Calu3 (cell line): ENCODE measurements at places on chromosomes 2 and 18. TPM values are rescaled to one million over a fixed set of nuclear protein-coding genes. Genes with fewer than 3 reads are reported as not detected.
A peak's percentile ranks its signal among the peaks of the same experiment; 100 is the strongest.

Gene DYNAP
- not detected in 2 replicates for total RNA-seq

Gene OLA1
- 102 and 124 TPM in 2 replicates for total RNA-seq

DNA sequence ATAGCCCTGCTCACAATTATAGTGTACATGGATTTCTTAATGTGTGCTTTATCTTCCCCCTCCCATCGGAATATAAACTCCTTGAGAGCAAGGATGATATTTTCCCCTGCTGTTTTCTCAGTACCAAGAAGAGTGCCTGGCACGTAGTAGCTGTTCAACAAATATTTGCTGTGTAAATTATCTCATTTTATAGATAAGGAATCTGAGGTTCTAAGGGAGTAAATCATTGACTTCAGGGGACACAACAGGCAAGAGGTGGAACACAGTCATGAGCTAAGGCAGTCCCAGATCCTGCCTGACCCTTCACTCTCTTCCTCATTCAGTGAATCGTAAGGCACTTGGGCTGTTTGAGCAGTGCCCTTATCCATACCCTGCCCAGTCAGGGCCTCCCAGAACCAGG, 187.3 kb upstream of the TNP1 start:
- no peak overlapping the region for H3K27ac ChIP-seq
- no peak overlapping the region for H3K4me3 ChIP-seq
- no peak for DNase-seq

DNA sequence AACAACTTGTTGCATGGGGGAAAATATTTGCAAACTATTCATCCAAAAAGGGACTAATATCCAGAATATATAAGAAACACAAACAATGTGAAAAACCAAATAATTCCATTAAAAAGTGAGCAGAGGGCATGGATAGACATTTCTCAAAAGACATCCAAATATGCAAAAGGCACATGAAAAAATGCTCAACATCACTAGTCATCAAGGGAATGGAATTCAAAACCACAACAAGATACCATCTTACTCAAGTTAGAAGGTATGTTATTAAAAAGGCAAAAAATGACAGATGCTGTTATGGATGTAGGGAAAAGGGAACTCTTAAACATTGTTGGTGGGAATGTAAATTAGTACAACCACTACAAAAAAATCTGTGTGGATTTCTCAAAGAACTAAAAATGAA, 396.5 kb downstream of the CCDC85A start:
- no peaks in the 10 kb centered on the region for H3K4me1 ChIP-seq
- H3K4me3 ChIP-seq = no peak overlapping the region
- H3K36me3 ChIP-seq = no peaks in the 10 kb centered on the region
- no peaks in the 10 kb centered on the region for H3K27me3 ChIP-seq

Gene GALNT5
- total RNA-seq = 51.7 and 95.4 TPM in 2 replicates

DNA sequence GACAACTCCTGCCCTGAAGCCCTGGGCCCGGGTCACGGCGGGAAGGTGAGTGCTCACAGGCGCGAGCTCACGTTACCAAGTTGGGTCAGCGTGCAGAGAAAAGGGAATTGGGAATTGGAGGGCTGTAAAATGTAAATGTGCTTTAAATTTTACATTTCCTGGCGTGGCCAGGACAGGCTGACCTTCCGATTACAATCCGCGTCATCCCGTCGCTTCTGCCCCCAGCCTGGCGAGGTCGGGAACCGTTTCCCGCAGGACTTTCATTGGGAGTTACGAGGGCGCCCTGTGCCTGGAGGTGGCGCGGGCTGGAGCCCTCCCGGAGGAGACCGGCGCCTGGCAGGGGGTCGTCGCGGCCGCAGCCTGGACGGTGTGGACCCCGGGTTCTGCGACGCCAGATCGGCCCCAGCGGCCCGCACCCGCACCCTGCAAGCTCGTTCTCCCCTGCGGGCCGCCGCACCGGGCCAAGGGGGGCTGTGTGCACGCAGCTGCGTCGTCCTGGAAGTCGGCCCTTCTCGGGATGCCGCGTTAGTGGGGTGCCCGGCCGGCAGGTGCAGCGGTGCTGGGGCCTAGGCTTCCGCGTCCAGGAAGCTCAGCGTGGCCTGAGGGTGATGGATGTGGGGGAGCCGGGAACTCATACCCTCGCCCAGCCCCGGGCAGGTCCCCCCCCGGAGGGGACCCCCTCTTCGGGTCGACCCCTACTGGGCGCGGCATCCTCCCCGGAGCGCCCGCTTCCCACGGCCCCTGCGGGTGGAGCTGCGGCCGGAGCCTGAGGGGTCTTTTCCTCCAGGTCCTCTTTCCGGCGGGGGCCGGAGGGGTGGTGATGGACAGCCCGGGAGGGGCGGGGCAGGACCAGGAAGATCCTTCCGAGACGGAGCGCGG, 63.9 kb downstream of the LRRFIP1 start:
- no peak overlapping the region for H3K27ac ChIP-seq
- peak; percentile 52 for DNase-seq
- H3K36me3 ChIP-seq = peaks cover 54% of the 10 kb centered on the region
- H3K27me3 ChIP-seq = no peaks in the 10 kb centered on the region
- peak overlapping the region; percentile 72 for H3K4me3 ChIP-seq

DNA sequence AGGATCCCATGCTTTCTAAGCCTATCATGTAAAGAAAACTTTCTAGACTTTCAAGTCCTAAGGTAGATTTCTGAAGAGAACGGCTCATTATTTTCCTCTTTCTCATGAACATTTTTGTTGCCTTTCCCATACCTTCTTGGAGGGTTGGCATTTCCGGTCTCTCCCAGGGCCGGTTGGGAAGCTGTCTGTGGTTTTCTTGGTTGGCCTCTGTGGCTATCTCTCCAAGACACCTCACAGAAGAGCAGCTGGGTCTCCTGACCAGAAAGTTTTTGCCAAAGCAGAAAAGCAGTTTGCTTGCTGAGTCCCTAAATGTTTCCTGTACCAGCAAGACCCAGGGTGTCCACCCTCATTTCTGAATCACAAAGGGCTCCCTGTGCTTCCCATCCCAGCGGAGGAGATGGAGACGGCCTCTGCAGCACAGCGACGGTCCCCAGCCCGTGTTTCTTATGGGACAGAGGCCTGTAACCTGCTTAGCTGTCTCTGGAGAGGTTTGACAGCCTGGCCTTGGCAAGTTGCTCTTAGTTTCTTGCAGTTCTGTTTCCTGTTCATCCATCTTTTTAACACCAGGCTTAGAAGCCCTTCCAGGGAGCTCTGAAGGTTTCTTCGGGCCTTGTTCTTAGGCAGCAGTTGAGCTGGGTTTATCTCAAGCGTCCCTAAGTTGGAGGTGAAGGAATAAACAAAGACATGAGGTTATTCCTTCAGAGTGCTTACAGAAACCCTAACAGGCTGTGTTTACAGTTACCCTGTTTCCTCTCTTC, 39.8 kb downstream of the GREB1 start:
- H3K4me3 ChIP-seq = no peak overlapping the region
- DNase-seq = no peak
- H3K27ac ChIP-seq = no peak overlapping the region
- H3K27me3 ChIP-seq = peaks cover 16% of the 10 kb centered on the region
- H3K36me3 ChIP-seq = no peaks in the 10 kb centered on the region

DNA sequence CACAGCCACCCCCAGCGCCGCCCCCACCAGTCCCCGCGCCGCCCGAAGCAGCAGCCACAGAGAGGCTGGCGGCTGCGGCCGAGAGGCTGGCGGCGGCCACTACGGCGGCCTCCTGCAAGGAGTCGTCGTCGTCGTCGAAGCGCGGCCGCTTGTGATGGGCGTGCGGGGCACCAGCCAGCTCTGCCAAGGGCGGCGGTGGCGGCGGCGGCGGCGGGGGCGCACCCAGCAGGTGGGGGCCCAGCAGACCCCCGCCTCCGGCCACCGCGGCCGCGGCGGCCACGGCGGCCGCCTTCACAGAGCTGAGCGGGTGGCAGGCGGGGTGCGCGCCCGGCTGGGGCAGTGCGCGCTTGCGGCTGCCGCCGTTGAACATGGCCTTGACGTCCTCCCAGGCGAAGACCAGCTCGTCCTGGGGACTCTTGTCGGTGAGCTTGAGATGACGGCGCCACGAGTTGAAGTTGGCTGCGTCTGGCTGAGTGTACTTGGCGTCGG, 3.3 kb downstream of the SKOR2 start:
- H3K27me3 ChIP-seq = peaks cover 60% of the 10 kb centered on the region
- H3K27ac ChIP-seq = no peak overlapping the region
- H3K4me3 ChIP-seq = no peak overlapping the region
- H3K4me1 ChIP-seq = no peaks in the 10 kb centered on the region
- no peak for DNase-seq

GRCh38 chr2:231353469-231353868, 42.0 kb upstream of the B3GNT7 start:
- H3K4me3 ChIP-seq = no peak overlapping the region
- DNase-seq = no peak
- no peaks in the 10 kb centered on the region for H3K27me3 ChIP-seq
- peaks cover 8% of the 10 kb centered on the region for H3K4me1 ChIP-seq
- no peak overlapping the region for H3K27ac ChIP-seq
- no peaks in the 10 kb centered on the region for H3K36me3 ChIP-seq

Gene CRYBA2
- not detected in 2 replicates for total RNA-seq

- H3K27me3 ChIP-seq = peaks cover 5% of the 10 kb centered on the region
- H3K27ac ChIP-seq = no peak overlapping the region
- DNase-seq = no peak
- no peaks in the 10 kb centered on the region for H3K36me3 ChIP-seq
- no peak overlapping the region for H3K4me3 ChIP-seq
- H3K4me1 ChIP-seq = peaks cover 10% of the 10 kb centered on the region
Measured at GRCh38 chr2:56195563-56195962, 11.8 kb downstream of the CCDC85A start.

GRCh38 chr18:13877157-13877556, 38.2 kb downstream of the MC2R start:
- no peaks in the 10 kb centered on the region for H3K4me1 ChIP-seq
- H3K36me3 ChIP-seq = no peaks in the 10 kb centered on the region
- no peak for DNase-seq
- no peak overlapping the region for H3K4me3 ChIP-seq

Gene CHRND
- total RNA-seq = not detected in 2 replicates

GRCh38 chr2:231126123-231126522, 1.3 kb upstream of the HTR2B start:
- no peaks in the 10 kb centered on the region for H3K27me3 ChIP-seq
- no peak overlapping the region for H3K27ac ChIP-seq
- no peak overlapping the region for H3K4me3 ChIP-seq
- DNase-seq = no peak
- peaks cover 31% of the 10 kb centered on the region for H3K4me1 ChIP-seq

GRCh38 chr2:201353116-201353515, 4.0 kb downstream of the FLACC1 start:
- no peak for DNase-seq
- no peaks in the 10 kb centered on the region for H3K27me3 ChIP-seq
- peaks cover 9% of the 10 kb centered on the region for H3K4me1 ChIP-seq
- peaks cover 5% of the 10 kb centered on the region for H3K36me3 ChIP-seq

DNA sequence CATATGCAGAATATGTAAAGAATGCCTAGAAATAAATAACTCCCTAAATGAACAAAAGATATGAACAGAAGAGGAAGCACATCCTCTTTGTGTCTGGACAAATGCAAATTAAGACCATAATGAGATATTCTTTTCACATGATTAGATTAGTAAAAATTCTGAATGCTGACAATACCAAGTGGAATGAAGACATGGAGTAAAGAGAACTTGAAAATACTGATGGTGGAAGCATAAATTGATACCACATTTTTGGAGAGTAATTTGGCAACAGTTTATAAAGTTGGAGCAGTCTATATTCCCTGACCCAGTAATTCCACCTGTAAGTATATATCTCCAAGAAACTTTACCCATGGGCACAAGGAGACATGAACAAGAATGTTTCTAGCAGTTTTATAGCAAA, 130.0 kb downstream of the CAPN13 start:
- H3K27me3 ChIP-seq = peaks cover 61% of the 10 kb centered on the region
- no peak overlapping the region for H3K4me3 ChIP-seq
- no peaks in the 10 kb centered on the region for H3K36me3 ChIP-seq
- no peak overlapping the region for H3K27ac ChIP-seq
- no peak for DNase-seq

- no peak overlapping the region for H3K4me3 ChIP-seq
- H3K36me3 ChIP-seq = no peaks in the 10 kb centered on the region
- peaks cover 10% of the 10 kb centered on the region for H3K27me3 ChIP-seq
- no peaks in the 10 kb centered on the region for H3K4me1 ChIP-seq
- DNase-seq = no peak
- no peak overlapping the region for H3K27ac ChIP-seq
Measured at GRCh38 chr2:236319036-236319435, 54.8 kb upstream of the ASB18 start.

Gene SPP2
- not detected in 2 replicates for total RNA-seq

- H3K27me3 ChIP-seq = peaks cover 30% of the 10 kb centered on the region
- DNase-seq = no peak
- no peak overlapping the region for H3K27ac ChIP-seq
- H3K36me3 ChIP-seq = no peaks in the 10 kb centered on the region
- no peak overlapping the region for H3K4me3 ChIP-seq
Measured at GRCh38 chr2:97733341-97734035, 20.1 kb downstream of the ZAP70 start.

DNA sequence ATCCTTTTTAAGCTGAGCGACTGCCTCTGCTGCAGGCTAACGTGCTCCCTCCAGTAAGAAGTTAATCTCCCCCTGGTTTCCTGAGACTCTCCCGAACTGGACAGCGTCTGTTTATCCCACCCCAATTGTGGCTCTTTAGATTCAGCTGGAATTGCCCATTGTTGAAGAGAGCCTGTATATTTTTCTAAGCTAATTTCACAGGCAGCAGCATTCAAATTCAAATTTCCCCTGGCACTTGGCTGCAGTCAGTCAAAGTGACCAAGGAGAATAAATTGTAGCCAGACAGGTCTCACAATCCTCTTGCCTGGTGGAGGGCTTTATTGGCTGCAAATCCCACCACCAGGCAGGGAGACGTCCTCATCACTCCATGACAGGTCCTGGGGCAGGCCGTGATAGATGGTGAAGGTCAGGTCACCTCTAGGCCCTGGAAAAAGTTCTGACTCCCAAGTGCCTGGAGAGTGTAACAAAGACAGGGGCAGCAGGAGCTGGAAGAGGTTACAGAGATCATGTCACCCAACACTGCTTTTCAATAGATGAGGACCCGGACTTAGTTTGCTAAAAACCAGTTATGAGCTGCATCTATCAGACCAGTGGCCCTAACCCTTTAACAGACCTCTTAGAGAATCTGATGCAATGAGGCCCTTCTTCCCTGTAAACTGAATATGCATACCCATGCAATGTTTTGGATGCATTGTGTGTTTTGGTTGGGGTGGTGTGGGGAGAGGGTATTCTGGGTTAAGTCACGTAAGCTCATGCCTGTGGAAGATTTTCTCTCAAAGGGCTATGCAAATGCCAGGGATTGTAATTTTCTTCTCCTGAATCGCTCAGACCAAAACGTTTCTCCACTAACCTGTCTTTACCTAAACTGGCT, 32.3 kb upstream of the C18orf32 start:
- H3K27me3 ChIP-seq = no peaks in the 10 kb centered on the region
- H3K27ac ChIP-seq = no peak overlapping the region
- H3K4me1 ChIP-seq = peaks cover 9% of the 10 kb centered on the region
- DNase-seq = no peak

- H3K27me3 ChIP-seq = no peaks in the 10 kb centered on the region
- no peaks in the 10 kb centered on the region for H3K4me1 ChIP-seq
- H3K4me3 ChIP-seq = no peak overlapping the region
- no peak for DNase-seq
- no peak overlapping the region for H3K27ac ChIP-seq
Measured at GRCh38 chr2:196376984-196377877, 205.9 kb upstream of the STK17B start.

Gene SCN7A
- total RNA-seq = not detected in 2 replicates

Gene NDC80
- 49.5 and 56.0 TPM in 2 replicates for total RNA-seq

- no peaks in the 10 kb centered on the region for H3K4me1 ChIP-seq
- no peak for DNase-seq
- H3K4me3 ChIP-seq = no peak overlapping the region
- H3K27ac ChIP-seq = no peak overlapping the region
- H3K36me3 ChIP-seq = no peaks in the 10 kb centered on the region
- H3K27me3 ChIP-seq = no peaks in the 10 kb centered on the region
Measured at GRCh38 chr2:198042189-198042588, 237.8 kb downstream of the PLCL1 start.
